Dermis lymphatic vessel endothelial cell (primary cell): ENCODE measurements at places on chromosomes 12 and 14. TPM values are rescaled to one million over a fixed set of nuclear protein-coding genes. Genes with fewer than 3 reads are reported as not detected.

The ZDHHC22 gene
- under 0.01 TPM in 1 of 2 replicates, not detected in the other for total RNA-seq

The SLC17A8 gene
- total RNA-seq: under 0.01 TPM in 1 of 2 replicates, not detected in the other

The EFCAB11 gene
- 2.4 and 5.2 TPM in 2 replicates for total RNA-seq

The WSCD2 gene
- total RNA-seq: not detected in 2 replicates

The MYO1H gene
- total RNA-seq: not detected in 2 replicates

The COCH gene
- total RNA-seq: 8.8 and 32.4 TPM in 2 replicates

The NOXRED1 gene
- 0.11 and 0.17 TPM in 2 replicates for total RNA-seq

The INHBE gene
- not detected in 2 replicates for total RNA-seq

The TRIM9 gene
- under 0.01 TPM in 2 replicates for total RNA-seq

The ARHGAP9 gene
- not detected in 2 replicates for total RNA-seq

The PPP1R1A gene
- total RNA-seq: not detected in 2 replicates
